ENCODE measurements at places on chromosomes 6 and 20. TPM values are rescaled to one million over a fixed set of nuclear protein-coding genes. Genes with fewer than 3 reads are reported as not detected.

PAQR8 gene
- 2.6 TPM for total RNA-seq

TRIM40 gene
- not detected for total RNA-seq

TAGAP gene
- 0.45 TPM for total RNA-seq

SLC22A2 gene
- total RNA-seq = not detected

ESR1 gene
- 1.4 TPM for total RNA-seq

GABRR1 gene
- not detected for total RNA-seq

FGD2 gene
- total RNA-seq = 2.2 TPM

SLC35D3 gene
- total RNA-seq = not detected

ENPP3 gene
- total RNA-seq = 0.15 TPM

IMPG1 gene
- not detected for total RNA-seq

F13A1 gene
- 9.1 TPM for total RNA-seq

TAF8 gene
- 28.9 TPM for total RNA-seq

TBXT gene
- total RNA-seq = not detected

HLA-B gene
- total RNA-seq = 499 TPM

BFSP1 gene
- total RNA-seq = 0.86 TPM

BACH2 gene
- total RNA-seq = 1.9 TPM

PAK5 gene
- not detected for total RNA-seq

ENTPD6 gene
- total RNA-seq = 60.5 TPM

DLK2 gene
- total RNA-seq = 3.0 TPM

UBD gene
- total RNA-seq = not detected

MAS1 gene
- total RNA-seq = 0.02 TPM
